AG09319 (cell line): ENCODE measurements at places on chromosomes 1 and 21.

GRCh38 chr21:14988760-14989159 lies 76.0 kb downstream of the NRIP1 start:
- DNase-seq, result no peak

GRCh38 chr1:233359431-233359830 lies 31.9 kb downstream of the MAP3K21 start:
- no peak for DNase-seq

DNA sequence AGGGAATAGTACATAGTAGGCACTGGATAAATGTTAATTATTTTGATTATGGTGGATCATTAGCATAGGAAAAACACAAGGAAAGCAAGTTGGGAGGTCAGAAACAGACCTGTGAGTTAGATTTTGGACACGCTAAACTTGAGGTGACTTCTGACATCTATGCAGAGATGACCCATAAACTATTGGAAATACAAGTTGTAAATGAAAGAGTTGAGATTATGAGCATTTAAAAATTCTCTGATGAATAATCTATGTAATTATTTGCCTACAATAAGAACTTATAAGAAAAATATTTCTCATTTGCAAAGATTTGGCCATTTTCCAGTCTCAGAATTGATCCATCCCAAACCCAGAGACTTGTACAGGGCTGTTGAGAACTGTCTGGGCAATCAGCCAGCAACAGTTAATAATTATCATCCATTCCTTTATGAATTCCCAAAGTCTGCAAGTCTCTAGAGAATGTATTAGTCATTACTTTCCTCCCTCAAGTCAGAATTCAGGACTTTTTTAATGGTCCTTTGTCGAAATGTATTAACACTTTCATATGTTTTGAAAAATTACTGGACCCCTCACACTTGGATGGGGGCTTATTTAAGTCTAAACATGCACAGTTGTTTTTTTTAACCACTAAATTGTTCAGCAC lies 19.4 kb upstream of the SLAMF6 start:
- no peak for DNase-seq

- no peak for DNase-seq
Observed at GRCh38 chr1:25899792-25900191, 6.4 kb downstream of the STMN1 start.

- DNase-seq, result no peak
Observed at GRCh38 chr1:167491586-167492461, 26.5 kb downstream of the CD247 start.

DNA sequence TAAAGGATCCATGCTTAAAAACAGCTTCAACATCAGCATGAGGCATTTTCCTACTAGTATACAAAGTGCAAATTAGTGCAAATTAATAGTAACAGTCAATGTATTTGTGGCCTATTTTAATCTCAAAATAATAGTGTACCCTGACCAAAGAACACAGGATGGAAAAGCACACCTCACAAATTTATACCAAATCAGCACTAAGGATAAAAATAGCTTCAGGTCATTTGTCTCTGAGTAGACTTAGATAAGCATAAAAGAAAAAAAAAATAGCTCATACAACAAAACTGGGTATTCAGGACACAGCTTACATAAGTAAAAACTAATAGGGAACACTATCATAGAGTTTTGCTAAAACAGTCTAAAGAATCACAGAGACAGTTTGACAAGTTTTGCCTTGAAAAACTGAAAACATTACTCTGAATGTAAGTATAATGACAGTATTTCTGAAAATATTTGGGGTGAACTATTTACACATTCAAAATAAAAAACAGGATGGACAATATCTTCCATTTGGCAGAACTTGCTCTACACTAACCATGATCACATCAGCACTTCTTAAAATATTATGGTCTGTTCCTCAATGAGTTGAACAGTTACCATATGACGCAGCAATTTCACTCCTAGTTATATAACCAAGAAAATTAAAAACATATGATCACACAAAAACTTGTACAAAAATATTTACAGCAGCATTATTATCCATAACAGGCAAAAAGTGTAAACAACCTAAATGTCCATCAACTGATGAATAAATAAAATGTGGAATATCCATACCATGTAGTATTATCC lies 46.3 kb downstream of the RNF115 start:
- DNase-seq, result no peak

GRCh38 chr21:46180778-46181391 lies 3.4 kb downstream of the SPATC1L start:
- DNase-seq, result no peak

DNA sequence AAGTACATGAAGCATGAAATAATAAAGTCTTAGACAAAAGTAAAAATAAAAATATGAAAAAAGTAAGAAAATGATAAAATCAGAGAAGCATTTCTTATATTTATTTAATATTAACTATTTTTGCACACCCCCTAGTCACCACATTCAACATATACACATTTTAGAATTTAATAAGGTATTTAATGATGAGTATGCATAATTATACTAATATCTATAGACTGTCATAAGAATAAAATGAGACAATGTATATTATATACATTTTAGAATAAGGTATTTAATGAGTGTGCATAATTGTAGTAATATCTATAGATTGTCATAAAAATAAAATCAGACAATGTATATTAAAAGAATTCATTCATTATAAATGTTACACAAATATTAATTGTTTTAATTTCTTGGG lies 18.9 kb downstream of the PIGK start:
- DNase-seq, result no peak

DNA sequence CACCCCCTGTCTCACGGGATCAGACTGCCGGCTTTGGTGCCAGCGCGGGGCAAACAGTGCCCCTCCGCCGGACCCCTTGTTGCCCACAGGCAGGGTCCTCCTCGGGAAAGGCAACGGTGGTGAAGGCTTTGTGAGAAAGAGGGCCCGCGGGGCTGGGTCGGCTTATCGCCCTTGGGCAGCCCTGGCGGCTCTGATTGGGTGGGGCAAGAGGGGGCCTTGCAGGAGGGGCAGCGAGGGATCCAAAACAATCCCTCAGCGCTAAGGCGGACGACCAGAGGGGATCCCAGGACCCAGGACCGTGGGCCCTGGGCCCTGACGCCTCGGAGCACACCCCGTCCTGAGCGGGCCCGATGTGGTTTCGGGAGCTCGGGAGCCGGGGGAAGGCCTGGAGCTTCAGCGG lies 3.9 kb upstream of the ZNF678 start:
- no peak for DNase-seq
